Dorsolateral prefrontal cortex (tissue), 122 donors: ENCODE measurements at places on chromosomes 5 and 9.

- no peak for DNase-seq
These were observed 124.7 kb downstream of the FBN2 start for GRCh38 chr5:128413356-128413755.

DNA sequence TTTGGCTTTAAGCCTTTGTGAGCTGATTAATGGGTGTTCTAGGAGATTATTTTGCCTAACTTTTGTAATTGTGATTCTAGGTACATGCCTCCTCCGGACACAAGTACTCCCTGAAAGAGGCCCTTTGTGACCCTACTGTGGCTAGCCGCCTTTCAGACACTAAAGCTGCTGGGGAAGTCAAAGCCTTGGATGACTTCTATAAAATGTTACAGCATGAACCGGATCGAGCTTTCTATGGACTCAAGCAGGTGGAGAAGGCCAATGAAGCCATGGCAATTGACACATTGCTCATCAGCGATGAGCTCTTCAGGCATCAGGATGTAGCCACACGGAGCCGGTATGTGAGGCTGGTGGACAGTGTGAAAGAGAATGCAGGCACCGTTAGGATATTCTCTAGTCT lies 13.6 kb downstream of the ITGA1 start:
- no peak for DNase-seq

DNA sequence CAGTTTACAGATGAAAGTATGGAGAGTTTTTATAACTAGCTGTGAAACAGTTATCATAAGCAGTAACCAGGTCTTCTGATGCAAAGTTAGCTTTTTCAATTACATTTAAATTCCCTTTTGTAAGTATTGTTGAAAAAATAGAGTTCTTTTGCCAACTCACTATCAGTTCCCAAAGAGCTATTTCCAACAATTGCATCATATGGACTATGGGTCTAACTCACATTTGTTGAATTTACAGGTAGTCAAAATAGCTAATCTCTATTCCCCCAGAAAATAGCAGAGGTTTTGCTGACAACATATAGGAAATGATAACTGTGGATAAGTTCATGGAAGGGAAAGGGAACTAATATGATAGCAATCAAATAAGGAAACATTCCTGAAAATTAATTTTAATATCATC lies 1.4 kb downstream of the SPINK1 start:
- DNase-seq: no peak

DNA sequence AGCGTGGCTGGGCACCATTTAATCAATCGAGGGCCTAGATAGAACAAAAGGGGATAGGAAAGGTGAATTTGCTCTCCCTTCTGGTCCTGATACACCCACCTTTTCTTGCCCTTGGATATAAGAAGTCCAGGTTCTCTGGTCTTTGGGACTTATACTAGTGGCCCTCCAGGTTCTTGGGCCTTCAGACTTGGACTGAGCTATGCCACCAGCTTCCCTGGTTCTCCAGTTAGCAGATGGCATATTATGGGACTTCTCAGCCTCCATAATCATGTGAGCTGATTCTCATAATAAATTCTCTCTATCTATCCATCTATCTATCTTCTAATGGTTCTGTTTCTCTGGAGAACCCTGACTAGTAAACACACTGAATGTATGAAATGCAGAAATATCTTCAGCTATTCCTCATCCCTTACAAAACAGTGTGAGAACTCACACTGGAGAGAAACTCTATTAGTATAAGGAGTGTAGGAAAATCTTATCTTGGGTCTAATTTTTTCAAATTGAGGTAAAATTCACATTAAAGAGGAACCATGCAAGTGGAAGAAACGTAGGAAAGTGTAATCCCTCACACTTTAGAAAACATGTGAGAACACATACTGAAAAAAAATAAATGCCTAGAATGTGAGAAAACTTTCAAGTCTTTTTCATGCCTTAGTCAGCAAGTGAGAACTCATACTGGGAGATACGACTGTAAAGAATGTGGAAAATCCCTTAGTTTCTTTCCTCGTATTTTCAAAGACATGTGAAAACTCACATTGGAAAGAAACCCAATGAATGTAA lies 15.5 kb downstream of the PCDHB15 start:
- DNase-seq: no peak

DNA sequence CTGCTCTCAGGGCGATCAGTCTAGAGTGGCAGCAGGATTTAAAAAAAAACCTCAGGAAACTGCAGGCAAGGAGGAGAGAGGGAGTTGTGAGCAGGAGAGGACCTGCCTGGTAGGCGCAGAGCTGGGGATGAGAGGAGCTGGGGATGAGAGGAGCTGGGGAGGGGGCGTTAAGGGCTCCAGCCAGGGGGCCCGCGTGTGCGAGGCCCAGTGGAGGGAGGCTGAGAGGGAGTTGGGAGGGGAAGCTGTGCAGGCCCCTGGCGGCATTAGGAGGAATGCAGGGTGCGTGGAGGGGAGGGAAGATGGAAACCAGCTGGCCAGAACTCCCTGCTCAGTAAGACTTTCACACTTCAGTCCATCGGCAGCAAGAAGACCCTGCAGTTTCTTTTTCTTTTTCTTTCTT lies 45.2 kb upstream of the HMCN2 start:
- no peak for DNase-seq

- no peak for DNase-seq
These were observed 186.7 kb downstream of the IZUMO3 start for GRCh38 chr9:24359046-24359445.

GRCh38 chr5:146428658-146429057 lies 18.5 kb upstream of the TCERG1 start:
- no peak for DNase-seq

DNA sequence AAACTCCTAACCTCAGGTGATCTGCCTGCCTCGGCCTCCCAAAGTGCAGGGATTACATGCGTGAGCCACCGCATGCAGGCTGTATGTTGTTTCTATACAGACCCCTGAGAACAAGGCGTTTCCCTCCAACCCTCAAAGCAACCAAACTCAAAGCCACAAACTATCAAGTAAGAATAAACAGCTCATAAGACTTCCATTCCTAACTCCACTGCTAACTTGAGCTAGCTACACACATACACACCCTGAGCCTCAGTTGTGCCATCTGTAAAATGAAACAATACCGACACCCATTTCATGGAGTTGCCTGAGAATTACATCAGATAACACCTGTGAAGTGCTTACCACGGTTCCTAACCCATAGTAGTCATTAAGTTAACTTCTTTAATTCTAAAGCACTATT lies 70.8 kb downstream of the SERINC5 start:
- DNase-seq: no peak
